Hepatocyte (in vitro differentiated cells): ENCODE measurements at places on chromosomes 13 and 19.

DNA sequence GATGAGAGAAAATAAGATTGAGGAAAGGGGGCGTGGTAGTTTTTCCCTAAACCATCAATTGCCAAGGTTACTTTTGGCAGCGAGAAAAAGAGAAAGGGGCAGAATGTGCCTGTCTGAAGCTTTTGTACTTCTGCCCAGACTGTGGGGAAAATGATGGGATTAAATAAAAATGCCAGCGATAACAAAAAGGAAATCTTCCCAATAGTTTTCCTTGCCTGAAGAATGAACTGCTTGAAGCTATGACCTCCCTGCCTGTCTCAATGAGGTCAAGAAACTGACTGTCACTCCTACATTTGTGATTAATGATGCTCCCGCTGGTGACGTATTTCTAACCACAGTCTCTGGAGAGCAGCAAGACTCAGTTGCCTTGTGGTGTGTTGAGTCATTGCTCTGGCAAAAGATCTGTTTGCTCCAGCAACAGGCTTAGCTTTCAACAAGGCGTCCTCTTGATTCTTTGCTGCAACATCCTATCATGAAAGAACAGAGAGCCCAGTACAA is 1051.5 kb downstream of the DIAPH3 start:
- peak; percentile 21 for DNase-seq

DNA sequence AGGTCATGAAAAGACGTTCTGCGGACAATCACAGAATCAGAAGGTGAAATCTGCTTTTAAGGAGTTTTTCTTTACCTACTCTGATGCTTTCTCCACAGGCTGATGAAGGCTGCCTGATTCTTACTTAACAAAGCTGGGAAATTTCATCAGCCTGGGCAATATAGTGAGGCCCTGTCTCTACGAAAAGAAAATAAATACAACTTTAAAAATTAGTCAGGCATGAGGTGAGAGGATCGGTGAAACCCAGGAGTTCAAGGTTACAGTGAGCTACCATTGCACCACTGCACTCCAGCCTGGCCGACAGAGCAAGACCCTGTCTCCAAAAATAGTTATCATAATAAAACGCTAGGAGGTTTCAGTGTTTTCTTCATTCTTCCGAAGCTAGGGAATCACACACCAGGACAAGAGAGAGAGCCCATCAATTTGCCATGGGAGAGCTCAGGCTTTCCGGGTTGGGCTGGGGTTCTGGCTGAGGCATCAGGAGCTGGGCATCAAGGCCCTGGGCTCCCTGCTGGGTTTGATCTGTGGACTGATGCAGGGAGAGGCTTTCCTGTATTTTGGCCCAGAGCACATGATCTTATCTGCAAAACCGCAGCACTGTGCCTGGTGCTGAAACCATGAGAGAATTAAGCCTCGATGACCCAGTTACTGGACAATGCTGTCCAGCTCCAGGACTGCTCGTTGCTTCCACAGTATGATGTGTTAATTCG is 25.1 kb upstream of the CEBPG start:
- DNase-seq, result no peak

DNA sequence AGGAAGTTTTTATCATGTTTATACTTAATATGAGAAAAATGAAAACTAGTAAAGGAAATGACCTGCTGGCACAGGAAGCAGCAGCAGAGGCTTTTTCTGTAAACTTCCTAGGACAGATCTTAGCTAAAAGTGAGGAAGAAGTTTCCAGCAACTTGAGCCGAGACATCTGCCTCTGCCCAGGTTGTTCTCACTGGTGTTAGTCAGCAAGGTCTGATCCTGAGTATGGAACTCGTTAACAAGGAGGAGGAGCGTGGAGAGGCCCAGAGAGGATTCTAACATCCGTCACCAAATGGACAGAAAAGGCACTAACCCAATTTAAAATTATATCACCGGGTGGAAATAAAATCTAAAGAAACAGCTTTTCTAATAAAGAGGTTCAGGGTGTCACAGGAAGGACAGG is 43.6 kb downstream of the PHF11 start:
- DNase-seq, result no peak

GRCh38 chr13:101846701-101847100 is 394.2 kb downstream of the ITGBL1 start:
- no peak for DNase-seq
